ENCODE measurements at places on chromosomes 11 and 22.

- DNase-seq = no peak
Observed at GRCh38 chr22:40324468-40325305, 21.6 kb upstream of the ADSL start.

- no peak for DNase-seq
Observed at GRCh38 chr11:133526790-133527189, 5.5 kb downstream of the OPCML start.

GRCh38 chr11:63212742-63213141, 30.7 kb downstream of the SLC22A25 start:
- DNase-seq = no peak

GRCh38 chr11:108500721-108501120, 2.5 kb upstream of the POGLUT3 start:
- no peak for DNase-seq

GRCh38 chr11:89136606-89137005, 41.1 kb upstream of the TYR start:
- DNase-seq = no peak

- DNase-seq = no peak
Observed at GRCh38 chr11:113668255-113668654, 37.9 kb downstream of the TMPRSS5 start.

- DNase-seq = no peak
Observed at GRCh38 chr11:122287401-122287800, 171.4 kb upstream of the BLID start.

DNA sequence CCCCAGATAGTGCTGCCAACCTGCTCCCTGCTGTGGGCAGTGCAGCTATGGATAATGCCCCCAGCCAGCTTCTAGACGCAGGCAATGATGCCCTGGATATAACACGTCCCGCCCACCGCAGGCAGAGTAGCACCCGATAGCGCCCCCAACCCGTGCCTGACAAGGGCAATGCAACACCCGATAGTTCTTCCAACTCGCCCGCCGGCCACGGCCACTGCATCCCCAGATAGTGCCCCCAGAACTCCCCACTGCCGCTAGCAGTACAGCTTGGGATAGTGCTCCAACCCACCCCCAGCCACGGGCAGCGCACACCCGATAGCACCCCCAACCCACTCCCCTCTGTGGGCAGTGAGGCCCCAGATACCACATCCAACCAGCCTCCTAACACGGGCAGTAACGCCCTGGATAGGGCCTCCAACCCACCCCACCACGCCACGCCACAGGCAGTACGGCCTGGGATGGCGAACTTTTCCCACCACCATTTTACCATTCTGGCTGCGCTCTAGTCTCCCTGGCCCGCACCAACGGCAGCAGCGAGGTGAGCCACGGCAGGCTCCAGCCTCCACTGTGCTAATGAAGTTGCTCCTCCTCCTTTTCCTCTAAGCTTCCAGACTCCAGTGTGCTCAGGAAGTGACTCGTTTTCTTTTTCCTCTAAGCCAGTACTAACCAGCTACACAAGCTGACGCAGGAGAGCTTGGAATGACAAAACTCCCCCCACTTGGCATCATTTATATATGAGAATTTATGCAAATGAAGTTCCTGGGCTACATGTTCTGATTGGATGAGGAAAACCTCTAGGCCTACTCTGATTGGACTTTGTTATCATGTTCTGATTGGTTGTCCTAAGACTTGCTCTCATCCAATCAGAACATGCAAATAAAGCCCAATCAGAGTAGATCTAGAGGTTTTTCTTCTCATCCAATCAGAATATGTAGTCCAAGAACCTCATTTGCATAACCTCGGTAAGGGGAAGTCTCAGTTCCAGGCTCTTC, 3.0 kb upstream of the RFPL3 start:
- no peak for DNase-seq

- no peak for DNase-seq
Observed at GRCh38 chr11:90468923-90469322, 246.1 kb upstream of the CHORDC1 start.

DNA sequence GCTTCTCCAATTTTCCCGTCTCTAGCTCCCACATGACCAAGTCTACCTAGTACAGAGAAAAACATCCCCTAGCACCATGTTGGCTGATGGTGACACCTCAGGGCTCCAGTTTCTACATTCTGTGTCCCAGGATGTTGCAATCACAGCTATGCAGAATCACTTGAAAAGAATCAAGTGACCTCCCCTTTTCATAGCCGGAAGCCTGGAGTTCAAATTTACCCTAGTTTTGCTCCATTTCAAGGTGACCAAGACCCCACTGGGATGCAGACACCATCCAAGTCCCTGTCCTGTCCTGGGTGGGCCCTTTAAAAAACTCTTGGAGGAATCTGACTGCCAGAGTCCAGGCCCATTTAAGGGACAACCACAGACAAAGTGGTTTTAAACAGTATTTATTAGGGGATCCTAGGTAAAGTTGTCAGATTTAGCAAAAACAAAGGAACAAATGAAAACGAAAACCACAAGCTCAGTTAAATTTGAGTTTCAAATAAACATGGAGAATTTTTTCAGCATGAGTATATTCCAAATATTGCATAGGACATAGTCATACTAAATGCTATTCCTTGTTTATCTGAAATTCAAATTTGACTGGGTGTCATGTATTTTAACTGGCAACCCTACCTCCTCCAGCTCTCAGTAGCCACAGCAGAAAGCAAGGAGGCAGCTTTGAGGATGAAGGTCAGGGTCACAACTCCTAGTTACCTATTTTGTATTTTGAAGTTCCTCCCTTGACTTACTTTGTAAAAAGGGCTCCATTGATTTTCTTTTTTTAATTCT, 52.4 kb downstream of the MIAT start:
- no peak for DNase-seq

DNA sequence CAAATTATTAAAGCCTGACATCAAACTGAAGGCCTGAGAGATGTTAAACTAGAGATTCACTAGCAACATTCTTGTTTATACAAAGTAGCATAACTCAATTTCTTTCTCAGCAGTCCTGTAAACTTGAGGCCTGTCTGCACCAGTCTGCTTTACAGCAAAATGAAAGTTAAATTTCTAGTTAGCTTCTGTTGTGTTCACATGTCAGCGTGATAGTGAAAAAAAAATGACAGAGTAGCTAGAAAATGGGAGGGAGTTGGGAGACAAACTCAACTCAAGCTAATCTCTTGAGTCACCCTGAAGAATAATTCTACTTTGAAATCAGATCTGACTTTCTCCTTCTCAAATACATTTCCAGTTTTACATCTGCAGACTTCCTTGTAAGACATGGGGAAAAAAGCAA, 6.5 kb downstream of the RBFOX2 start:
- DNase-seq = no peak

GRCh38 chr22:46229701-46230100, 20.4 kb downstream of the CDPF1 start:
- no peak for DNase-seq

GRCh38 chr11:107392611-107393010, 65.0 kb downstream of the CWF19L2 start:
- no peak for DNase-seq

- DNase-seq = no peak
Observed at GRCh38 chr11:132158091-132158490, 787.7 kb downstream of the NTM start.

DNA sequence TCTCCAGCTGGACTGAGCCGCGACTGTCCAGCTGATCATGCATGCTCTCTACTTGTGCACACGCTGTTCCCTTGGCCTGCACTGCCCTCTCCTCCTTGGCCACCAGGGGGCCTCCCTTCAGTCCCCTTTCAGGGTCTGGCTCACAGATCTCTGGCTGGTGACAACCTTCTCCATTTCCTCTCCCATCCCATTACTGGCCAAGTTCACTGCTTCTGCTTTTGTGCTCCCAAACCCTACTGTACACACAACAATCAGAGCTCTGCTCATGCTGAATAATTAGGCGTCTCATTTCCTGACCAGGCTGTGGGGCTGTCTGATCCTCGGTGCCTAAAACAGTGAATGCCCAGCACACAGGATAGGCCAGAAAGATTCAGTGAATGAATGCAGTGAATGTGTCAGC, 224.0 kb upstream of the NARS2 start:
- no peak for DNase-seq

DNA sequence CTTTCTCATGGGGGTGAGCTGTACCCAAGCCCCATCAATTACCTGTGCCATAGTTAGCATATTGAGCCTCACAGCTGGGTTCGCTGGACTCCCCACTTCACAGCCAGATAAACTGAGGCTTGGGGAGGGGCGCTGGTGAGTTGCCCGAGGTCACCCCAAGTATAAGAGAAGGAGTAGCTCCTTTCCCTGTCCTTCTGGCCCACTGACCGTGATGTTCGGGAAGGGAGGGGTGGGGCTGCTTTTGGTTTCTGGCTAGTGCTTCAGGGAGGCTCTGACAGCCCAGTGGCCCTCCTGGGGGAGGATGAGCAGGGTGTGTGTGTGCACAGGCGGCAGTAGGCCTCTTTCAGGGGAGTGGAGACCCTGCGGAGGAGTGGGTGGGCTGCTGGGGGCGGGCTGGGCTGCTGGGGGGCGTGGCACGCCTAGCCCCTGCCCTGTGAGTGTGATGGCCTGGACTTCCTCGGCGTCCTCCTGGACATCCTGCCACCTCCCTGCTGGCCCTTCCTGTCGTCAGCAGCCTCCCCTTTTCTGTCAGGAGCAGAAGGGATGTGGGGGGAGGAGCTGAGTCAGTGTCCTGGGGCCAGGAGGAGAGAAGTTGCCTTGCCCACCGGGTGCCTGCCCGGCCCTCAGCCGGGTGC, 50.3 kb downstream of the TRIOBP start:
- DNase-seq = no peak

DNA sequence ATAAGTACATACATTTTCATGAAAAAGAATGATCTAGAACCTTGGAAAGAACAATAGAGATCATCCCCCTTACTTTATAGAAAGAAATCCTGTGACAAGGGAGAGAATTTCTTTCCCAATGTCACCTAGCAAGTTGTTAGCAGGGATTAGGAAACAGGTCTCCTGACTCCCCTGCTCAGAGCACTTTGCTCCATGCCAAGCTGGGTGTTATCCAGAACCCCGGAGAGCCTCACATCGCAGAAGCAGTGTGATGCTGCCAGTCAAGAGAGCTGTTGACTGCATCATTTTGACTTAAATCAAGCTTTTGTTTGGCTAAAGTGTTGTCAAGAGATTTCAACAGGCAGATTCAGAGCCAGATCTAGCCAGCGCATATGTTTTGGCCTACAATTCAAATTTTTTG, 3.6 kb upstream of the RRAS2 start:
- no peak for DNase-seq

GRCh38 chr11:71988050-71988449, 10.7 kb upstream of the IL18BP start:
- DNase-seq = no peak

GRCh38 chr22:32311551-32312071, 46.1 kb upstream of the RFPL3 start:
- no peak for DNase-seq

- no peak for DNase-seq
Observed at GRCh38 chr11:111851636-111852035, 19.7 kb downstream of the ALG9 start.

GRCh38 chr11:116173941-116174911, 598.6 kb downstream of the BUD13 start:
- no peak for DNase-seq

DNA sequence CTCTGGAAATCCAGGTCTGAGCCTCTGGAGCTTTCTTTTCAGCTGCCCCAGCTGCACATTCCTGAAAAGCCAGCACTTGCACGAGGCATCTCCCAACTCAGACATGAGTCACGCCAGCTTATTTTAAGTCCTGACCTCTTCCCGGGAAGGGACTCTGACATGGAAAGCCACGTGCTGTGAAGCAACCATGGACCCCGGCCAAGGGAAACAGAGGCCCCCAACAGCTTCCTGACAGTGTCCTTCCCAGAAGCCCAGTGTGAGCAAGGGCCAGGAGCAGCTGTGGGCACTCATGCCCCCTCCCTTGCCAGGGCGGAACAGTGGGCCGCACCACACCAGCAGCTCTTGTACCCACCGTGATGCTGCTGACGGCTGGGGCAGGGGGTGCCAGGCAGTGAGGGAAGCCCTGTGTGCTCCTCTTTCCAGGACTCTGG, 118.8 kb upstream of the CADM1 start:
- DNase-seq = no peak

DNA sequence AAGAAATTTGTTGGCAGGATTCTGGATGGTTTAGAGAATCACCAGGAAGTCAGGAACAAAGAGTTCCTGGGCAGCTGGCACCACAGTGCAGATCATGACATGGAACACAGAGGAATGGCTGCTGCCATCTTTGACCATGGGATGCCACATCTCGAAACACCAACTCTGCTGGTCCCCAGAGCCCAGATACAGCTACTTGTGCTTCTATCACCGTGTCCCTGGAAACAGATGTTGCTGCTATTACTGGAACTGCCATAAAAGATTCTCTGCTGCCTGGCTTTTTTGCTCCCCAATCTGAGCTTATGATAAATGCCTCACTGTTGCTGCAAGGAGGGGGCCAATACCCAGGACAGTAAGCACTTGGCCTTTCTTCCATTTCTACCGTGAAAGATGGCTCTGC, 185.2 kb downstream of the CSNK2A3 start:
- no peak for DNase-seq

DNA sequence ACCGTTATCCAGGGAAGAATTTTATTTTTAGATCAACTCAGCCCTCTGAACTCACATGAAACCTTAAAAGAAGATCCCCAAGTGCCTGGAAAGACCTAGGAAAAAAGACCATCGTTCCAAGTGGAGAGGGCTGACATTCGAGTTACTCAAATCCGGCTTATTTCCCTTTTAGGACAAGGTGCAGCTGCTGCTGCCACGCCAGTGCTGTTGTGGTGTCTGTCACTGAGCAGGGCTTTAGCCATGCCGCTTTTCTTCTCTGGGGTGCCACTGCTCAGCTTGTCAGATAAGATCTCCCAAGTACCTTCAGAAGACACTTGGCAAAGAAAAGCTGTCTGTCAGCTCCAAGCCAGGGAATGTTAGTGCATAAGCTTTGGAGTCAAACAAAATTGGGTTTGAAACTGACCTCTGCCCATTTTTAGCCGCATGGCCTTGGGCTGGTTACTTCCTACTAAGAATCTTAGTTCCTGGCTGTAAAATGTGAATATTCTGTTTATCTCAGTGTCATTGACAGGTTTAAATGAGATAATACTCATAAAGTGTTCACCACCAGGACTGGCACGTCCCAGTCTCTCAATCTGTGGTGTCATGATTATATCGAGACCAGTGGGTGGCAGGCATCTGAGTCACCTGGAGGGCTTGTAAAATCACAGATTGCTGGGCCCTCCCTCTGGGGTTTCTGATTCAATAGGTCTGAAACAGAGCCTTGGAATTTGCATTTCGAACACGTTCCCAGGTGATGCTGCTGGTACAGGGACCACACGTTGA, 117.5 kb downstream of the PKNOX2 start:
- DNase-seq = no peak

All from stimulated activated CD8-positive, alpha-beta memory T cell treated with anti-CD3 and anti-CD28 coated beads, Interleukin-4, amount 100 ng/mL, for 4 hours (primary cell).